ENCODE measurements at places on chromosomes 5 and 9. TPM values are rescaled to one million over a fixed set of nuclear protein-coding genes. Genes with fewer than 3 reads are reported as not detected.

DNA sequence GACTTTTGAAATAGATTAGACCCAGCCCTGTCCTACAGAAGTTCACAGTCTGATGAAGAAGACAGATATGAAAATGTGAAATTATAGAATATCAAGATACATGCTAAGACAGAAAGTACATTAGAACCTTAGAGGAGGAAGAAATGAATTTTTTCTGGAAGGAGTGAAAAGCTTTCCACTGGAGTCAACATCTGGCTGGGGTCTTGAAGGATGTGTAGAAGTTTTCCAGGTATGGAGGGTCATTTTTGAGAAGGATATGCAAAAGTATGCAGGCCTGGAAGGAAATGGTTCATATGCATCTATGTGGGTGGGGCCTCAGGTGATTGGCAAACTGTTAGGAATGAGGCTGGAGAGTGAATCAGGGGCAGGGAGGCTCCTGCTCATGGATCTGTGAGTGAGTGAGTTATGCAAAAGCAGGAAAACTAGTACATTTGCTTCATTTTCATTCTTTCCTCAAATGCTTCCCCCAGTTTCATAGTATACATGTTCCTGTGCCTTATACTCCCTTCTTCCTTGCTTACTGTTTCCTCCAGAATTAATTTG lies 142.3 kb downstream of the GRIA1 start:
- no peak for DNase-seq

DNA sequence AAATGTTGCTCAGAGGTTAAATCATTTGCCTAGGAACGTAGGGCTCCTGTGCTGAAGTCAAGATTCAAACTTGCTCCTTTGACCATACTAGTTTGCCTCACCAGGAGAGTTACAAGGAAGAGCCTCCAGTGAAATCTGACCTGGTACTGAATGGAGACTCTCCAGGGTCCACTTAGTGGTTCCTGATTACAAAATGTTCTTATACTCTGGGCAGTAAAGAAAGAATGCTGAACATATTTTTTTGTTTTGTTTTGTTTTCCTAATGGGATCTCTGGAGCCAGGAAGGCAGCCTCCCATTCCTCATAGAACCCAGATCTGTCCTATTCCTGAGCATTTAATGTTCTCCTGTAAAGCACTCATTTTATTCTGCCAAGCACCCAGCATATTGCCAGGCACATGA lies 256.5 kb upstream of the CLINT1 start:
- DNase-seq = no peak

Gene SPATA24
- total RNA-seq = 5.6 TPM

Gene TOPORS
- total RNA-seq = 12.7 TPM
